Right ventricle myocardium inferior (tissue), 1 donor: ENCODE measurements at places on chromosomes 5 and 9.

DNA sequence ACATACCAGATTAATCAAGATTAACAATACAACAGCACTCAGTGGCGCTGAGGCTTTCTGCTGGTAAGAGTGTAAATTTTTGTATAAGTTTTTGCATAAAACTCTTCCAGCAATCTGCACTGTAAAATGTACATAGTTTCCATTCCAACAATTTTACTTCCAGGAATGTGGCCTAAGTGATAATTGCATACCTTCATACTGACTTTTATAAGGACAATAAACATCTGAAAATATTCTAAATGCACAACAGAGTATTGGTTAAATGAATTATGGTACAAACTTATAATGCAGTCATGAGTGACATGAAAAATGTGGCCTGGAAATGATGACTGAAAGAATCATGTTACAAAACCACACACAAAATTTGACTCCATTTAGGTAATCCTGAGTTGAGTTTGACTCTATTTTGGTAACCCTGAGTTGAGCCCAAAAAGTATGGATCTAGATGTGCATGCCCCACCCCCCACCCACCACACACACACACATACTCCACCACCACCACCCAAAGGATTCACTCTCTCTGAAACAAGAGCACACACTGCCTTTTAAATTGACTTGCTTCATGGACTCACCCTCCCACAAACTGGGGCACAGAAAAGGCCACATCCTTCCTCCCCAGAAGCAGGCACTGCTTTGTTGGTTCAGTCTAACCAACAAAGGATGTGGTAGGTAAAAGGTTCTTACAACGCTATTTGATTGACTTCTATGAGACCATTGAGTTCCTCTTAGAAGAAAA, 137.6 kb downstream of the SUSD1 start:
- no peak for DNase-seq

GRCh38 chr5:76081811-76082771, 1.1 kb upstream of the SV2C start:
- peak; percentile 71 for DNase-seq

GRCh38 chr9:18726546-18726945, 252.6 kb downstream of the ADAMTSL1 start:
- DNase-seq, result no peak

GRCh38 chr5:171848911-171849520, 63.4 kb downstream of the SMIM23 start:
- DNase-seq, result no peak

DNA sequence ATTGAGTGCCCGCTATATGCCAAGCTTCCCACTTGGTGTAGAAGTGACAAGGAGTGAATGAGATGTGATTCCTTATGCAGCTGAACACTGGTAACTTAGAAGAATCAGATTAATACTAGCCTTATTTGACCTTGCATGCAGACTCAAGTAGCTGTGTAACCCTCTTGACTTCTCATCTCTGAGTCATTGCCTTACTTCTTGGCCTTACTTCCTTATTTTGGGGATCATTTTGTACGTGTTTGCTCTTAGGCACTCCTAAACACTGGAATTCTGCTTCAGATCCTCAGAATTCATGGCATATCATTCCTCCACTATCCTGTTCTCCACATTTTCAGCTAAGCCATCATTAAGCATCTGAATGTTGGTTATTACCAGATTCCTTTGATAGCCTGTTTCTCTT, 948.9 kb upstream of the ARRDC3 start:
- DNase-seq, result no peak

DNA sequence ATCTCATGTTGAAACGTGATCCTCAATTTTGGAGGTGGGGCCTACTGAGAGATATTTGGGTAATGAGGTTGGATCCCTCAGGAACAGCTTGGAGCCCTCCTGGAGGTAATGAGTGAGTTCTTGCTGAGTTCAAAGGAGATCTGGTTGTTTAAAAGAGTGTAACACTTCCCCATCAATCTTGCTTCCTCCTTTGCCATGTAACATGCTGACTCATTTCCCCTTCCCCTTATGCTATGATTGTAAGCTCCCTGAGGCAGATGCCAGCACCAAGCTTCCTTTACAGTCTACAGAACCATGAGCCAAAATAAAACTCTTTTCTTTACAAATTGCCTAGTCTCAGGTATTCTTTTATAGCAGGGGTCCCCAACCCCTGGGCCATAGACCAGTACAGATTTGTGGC, 352.3 kb downstream of the SLCO4C1 start:
- DNase-seq, result no peak

GRCh38 chr5:15791274-15791673, 291.3 kb downstream of the FBXL7 start:
- DNase-seq, result no peak

GRCh38 chr5:164364237-164365208, 859.1 kb downstream of the MAT2B start:
- no peak for DNase-seq
